ENCODE measurements at places on chromosomes 16 and 17. TPM values are rescaled to one million over a fixed set of nuclear protein-coding genes. Genes with fewer than 3 reads are reported as not detected.

MYH11 gene
- total RNA-seq: not detected

C16orf74 gene
- total RNA-seq: 62.1 TPM

DHX58 gene
- total RNA-seq: 3.6 TPM

CMTM2 gene
- total RNA-seq: not detected

C1QL1 gene
- 0.71 TPM for total RNA-seq

PHLPP2 gene
- total RNA-seq: 4.4 TPM

PSKH1 gene
- 6.4 TPM for total RNA-seq

RGS11 gene
- 0.56 TPM for total RNA-seq

CHST4 gene
- total RNA-seq: not detected

TMEM220 gene
- not detected for total RNA-seq

NOTUM gene
- not detected for total RNA-seq

CD68 gene
- 21.2 TPM for total RNA-seq

C17orf50 gene
- total RNA-seq: not detected

RPGRIP1L gene
- total RNA-seq: 6.0 TPM

SOCS3 gene
- 9.7 TPM for total RNA-seq

LRRC37A gene
- total RNA-seq: 0.49 TPM

PRAC2 gene
- not detected for total RNA-seq

UTS2R gene
- total RNA-seq: not detected

DRC3 gene
- total RNA-seq: not detected

ITGB4 gene
- total RNA-seq: 873 TPM

SDK2 gene
- total RNA-seq: 11.8 TPM

TPSG1 gene
- total RNA-seq: not detected

MXRA7 gene
- 101 TPM for total RNA-seq
